ENCODE measurements at places on chromosomes 6 and 20.

- DNase-seq = peak; percentile 52
Measured at GRCh38 chr6:63571361-63572043, 778 bp upstream of the LOC128125822 start.

GRCh38 chr6:134216301-134217010 is 101.5 kb downstream of the SGK1 start:
- no peak for DNase-seq

GRCh38 chr6:56036916-56037600 is 161.7 kb upstream of the BMP5 start:
- DNase-seq = no peak

DNA sequence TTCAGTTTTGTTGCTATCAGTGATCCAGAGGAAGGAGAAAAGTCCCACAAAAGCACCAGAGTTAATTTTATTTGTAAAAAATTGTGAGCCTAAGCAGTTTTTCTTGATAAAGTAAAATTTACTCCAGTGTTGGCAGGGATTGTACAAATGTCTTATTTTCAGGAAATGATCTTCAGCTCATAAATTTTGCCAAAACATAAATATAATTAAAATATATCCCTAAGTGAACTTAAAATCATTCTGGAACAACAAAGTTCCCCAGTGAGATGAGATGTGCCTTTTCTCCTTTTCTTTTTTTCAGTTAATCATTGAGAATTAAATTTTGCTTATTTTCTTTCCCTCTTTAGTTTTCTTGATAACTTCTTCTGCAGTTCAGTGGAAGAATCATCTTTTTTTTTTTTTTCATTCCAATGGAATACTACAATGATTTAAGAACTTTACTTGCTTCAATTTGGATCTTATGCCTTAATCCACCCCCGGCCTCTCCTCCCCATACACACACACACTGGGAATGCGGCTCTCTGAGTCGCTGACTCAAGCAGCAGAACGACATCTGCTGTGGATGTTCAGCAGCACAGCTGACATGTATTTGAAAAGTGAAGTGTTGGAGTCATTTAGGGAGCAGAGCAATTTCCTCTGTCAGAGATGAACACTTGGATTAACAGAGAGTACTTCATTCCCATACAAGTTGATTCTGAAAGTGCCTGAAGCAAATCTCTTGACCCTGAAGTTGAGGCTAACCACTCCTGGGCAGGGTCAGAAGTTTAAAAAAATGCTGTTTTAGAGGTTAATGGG is 27.7 kb upstream of the LAMA4 start:
- DNase-seq = no peak

GRCh38 chr6:69816026-69816425 is 19.2 kb upstream of the LMBRD1 start:
- DNase-seq = no peak

DNA sequence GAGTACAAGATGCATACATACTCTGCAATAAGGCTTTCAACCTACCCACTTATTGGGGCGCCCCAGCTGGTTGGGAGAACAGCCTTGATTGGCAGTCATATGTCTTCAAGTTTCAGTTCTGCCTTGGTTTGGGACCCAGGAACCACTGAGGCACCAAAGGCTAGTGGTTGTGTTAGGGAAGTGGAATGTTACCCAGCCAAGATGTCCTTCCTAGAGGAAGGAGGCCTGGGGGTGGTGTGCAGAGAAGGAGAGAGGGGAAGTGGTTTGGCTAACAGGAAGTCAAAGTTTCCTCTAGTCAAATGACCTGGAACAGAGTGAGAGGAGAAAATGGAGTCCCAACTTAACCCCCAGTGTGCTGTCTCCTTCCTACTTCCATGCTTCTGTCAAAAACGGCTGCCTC is 59.4 kb downstream of the CD164 start:
- DNase-seq = peak; percentile 19

DNA sequence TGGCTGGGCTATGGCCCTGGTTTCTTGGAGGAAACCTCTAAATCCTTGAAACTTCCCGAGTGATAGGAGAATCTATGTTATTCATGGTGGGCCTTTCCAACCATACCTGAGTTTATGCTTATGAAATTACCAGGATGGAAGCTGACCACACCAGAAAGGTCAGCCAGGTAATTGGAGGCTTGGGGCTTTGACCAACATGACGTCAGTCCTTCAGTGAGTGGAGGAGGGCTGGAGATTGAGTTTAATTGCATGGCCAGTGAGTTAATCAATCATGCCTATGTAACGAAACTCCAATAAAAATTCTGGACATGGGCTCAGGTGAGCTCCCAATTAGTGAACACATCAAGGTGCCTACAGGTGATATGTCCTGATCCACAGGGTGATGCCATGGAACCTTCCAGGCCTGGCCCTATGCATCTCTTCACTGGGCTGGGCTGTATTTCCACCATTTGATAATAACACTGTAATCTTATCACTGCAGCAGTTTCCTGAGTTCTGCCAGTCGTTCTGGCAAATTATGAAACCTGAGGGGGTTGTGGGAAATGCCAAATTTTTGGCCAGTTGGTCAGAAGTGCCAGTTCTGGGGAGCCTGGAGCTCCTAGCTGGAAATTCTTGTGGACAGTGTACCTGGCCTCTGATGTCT is 106.5 kb downstream of the CDH26 start:
- DNase-seq = no peak

DNA sequence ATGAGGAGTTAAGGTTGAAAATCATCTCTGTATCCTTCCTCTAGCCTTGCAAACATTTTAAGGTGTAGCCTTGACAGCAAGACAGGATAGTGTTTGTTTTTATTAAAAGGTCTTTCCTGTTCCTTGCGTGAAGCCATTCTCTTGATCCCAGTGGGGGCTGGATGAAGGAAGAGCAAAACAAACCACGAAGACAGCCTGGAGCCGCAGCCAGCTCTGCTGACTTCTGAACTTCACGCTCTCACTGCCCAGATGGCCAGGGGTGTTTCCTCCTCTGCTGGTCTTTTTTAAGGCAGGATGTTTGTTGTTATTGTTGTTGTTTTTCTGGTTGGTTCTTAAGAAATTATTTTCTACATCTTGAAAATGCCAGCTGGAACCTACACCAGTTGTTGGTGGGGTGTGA is 156.4 kb downstream of the MTHFD1L start:
- DNase-seq = no peak

DNA sequence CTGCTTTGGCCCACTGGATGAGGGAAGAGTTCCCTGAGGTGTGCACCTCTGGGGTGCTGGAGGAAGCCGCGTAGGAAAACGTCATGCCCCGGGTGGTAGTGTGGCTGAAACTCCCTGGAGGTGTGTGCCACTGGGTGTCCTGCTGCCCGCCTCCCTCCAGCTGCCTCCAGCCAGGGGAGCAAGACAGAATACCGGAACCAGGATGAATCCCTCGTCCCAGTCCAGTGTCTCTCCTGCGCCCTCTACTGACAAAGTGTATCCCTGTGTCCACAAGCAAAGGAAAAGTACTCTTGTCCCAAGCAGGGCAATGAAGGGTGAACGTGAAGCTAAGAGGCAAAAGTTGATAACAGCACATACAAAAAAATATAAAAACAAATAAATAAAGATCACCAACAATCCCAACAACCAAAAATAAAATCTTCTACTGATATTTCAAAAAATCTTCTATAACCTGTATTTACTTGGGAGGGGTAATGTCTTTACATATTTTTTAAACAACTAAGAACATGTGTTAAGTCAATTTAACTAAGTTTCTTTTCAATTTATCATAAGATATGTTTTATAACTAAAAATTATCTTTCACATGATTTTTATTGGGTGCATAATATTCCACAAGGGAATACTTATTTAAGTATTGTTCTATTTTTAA is 437.6 kb downstream of the MAFB start:
- DNase-seq = no peak

DNA sequence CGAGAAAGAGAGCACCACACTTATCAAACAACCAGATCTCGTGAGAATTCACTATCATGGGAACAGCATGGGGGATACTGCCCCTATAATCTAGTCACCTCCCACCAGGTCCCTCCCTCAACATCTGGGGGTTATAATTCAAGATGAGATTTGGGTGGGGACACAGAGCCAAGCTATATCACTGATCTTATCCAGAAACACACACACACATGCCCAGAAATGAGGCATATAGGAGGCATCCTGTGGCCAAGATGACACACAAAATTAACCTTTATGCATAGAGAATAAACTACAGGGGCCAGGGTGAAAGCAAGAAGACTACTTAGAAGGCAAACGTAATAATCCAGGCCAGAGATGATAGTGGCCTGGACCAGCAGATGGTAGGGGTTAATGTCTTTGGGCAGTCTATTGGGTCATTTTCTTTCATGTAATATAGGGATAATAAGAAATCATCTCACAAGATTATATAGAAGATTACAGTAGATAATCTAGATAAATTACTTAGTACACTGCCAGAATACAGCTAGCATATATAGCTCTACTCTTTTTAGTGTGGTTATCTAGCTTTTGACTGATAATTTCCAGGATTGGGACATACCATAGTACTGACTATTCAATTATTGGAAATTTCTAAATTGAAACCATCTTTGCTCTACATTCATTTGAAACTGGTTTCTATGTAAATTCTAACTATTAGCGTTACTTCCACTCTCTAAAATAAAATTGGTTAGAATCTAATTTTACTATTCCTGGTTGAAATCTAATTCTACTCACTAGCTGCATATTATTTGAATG is 20.0 kb downstream of the RNF144B start:
- DNase-seq = no peak

GRCh38 chr6:5516036-5516435 is 254.7 kb downstream of the FARS2 start:
- DNase-seq = no peak

DNA sequence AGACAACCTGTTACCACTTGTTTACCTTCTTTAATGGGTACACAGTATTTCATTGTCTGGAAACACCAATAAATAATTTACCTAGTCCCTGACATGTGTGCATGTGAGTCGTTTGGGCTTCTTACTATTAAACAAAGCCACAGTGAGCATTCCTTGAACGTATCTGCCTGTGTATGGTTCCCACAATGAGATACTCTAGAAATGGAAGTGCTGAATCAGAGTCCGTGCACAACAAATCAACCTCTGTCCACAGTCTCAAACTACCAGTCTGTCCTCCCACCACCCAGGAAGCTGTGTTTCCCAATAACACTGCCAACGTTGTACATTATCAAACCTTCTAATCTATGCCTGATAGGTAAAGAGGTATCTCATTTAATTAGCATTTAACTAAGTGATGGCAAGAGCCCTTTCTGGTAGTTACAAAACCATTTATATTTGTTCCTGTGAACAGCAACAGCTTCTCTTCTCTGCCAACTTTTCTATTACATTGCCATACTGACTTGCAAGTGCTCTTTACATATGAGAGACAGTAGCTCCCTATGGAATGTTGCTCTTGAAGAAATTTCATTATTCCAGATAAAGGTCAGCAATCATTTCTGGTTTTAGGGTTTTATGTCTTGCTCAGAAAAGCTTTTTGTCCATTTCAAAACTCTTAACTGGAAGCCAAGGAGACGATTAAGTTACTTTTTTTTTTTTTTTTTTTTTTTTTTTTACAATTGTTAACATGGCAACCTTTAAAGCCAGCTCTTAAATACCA is 14.7 kb downstream of the JAG1 start:
- no peak for DNase-seq

DNA sequence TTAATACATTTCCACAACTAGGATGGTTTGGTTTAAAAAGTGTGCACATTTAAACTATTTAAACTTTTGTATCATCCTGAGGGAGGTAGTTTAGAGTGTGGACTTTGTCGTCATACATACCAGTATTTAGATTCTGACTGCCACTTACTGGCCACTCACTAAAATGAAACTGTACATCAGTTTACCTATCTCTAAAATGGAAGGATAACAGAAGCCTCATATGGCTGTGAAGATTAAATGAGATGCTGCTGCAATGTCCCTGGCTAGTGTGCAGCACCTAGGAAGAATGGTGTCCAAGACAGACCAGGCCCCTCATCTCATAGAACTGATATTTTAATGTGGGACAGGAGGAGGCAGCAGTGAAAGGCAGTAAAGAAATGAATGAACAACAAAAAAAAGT is 12.0 kb upstream of the PKIG start:
- DNase-seq = no peak

GRCh38 chr6:64838726-64839125 is 868.3 kb downstream of the EYS start:
- no peak for DNase-seq

DNA sequence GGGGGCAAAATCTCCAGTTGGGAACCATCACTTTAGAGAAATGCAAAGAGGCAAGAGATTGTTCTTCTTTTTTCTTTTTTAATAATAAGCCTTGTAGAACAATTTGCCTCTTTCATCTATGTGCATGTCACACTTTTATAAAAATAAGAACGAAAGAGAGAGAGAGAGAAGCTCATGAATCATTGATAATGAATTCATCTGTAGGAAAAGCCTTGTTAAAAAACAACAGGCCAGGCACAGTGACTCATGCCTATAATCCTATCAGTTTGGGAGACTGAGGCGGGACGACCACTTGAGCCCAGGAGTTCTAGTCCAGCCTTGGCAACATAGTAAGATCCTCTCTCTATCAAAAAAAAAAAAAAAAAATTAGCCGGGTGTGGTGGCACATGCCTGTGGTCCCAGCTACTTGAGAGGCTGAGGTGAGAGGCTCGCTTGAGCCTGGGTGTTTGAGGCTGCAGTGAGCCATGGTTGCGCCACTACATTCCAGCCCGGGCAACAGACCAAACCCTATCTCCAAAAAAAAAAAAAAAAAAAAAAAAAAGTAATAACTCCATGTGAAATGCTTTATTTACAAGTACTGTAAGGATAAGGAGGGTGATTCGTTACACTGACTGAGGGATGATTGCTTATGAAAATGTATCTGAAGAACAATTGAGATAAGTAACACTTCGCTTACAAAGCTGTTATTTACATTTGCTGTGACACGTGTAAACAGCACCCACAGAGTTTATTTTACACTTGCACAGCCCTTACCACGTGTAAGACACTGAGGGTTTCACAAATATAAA is 6.0 kb downstream of the CCN5 start:
- DNase-seq = no peak

DNA sequence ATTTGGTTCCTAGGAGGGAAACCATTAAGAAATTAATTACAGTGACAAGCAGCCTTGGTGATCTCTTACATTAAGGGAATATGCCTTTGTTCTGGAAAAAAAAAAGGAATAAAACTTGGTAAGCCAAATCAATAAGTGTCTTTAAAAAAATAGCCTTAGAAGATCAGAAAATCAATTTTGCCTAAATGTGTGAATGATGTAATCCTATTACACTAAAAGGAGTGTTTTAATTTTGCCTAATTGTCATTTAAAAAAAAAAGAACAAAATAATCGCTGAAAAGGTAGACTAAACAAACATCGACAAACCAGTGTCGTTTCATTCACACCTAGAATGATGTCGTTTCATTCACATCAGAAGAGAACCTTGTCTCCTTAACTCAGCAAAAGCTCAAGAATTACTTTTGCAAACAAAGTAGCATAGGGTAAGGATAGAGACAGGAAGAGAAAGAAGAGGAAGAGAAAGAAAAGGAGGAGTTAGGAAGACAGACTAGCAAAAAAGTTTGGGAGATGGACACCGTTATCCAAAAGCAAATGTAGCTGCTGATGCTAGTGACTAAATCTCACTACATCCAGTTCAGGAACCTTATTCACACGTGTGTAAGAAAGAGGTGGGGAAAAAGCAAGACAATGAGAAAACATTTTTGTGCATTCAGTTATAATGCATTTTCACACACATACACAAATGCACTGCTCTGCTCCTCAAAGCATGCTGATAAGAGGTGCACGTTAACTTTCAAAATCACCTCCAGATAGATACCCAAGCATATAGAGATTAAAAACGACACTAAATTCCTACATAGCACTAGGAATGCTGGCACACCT is 60.6 kb downstream of the HIVEP2 start:
- DNase-seq = no peak

- DNase-seq = no peak
Measured at GRCh38 chr20:8401556-8401955, 269.5 kb downstream of the PLCB1 start.
